ENCODE measurements at places on chromosomes 5 and 9. TPM values are rescaled to one million over a fixed set of nuclear protein-coding genes. Genes with fewer than 3 reads are reported as not detected.
A peak's percentile ranks its signal among the peaks of the same experiment; 100 is the strongest.

- no peak for DNase-seq
These were observed 241.1 kb downstream of the TLR4 start for GRCh38 chr9:117945286-117945685.

GRCh38 chr9:22037954-22038690, 29.0 kb upstream of the CDKN2B start:
- DNase-seq = no peak

GRCh38 chr9:93170571-93170970, 13.4 kb upstream of the WNK2 start:
- DNase-seq = no peak

DNA sequence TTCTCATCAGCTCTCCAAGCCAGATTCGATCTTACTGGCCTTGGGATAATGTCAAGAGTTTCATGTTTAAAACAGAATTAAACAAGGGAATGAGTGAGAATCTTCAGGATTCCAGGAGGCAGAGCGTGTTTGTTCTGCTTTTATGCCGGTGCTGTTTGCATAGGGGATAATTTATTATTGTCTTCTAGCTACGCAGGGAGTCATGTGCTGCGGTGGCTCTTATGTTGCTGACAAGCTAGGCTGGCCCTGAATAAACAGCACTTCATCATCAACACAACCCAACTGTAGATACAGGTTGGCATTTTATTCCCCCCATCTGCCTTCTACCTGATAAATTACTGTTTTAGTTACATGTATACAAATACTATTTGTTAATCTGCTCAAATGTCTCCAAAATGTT, 47.1 kb upstream of the PCA3 start:
- no peak for DNase-seq

The PRDM9 gene
- total RNA-seq = not detected

DNA sequence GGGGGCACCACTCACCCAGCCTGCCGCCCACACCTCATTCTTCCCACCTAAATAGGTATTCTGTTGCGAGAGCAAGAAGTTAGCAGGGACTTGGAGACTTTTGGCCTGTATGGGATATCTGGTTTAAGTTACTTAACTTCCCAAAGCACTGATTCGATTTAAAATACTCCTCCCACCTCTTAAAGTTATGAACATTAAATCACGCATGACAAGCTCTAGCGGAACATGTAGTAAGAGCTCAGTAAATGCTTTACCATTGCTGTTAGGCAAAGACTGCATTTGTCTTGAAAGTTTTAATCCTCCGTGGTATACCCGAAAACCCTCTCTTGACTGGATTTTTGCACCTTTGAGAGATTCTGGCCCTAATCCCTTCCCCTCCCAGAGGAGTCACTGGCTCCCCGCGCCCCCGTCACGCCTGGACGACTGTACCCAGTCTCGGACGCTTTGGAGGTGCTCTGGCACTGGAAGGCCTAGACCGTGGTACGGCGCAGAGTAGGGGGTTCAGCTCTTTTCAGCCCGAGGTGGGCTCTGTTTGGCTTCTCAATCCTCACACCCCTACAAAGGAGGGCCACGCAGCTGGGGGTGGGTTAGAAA, 4.4 kb downstream of the GDNF start:
- DNase-seq = no peak

- no peak for DNase-seq
These were observed 630.5 kb downstream of the ACTL7B start for GRCh38 chr9:108225149-108225800.

The NINJ1 gene
- 21.1 TPM for total RNA-seq

GRCh38 chr9:6354072-6354686, 26.0 kb downstream of the TPD52L3 start:
- peak; percentile 39 for DNase-seq

GRCh38 chr9:70407081-70407503, 7.4 kb downstream of the KLF9 start:
- no peak for DNase-seq

- DNase-seq = peak; percentile 27
These were observed 127.6 kb downstream of the RFX3 start for GRCh38 chr9:3398232-3398648.

- DNase-seq = no peak
These were observed 43.9 kb downstream of the SLC46A2 start for GRCh38 chr9:112846528-112847488.
